Right atrium auricular region (tissue), 2 donors: ENCODE measurements at places on chromosomes 6 and 20. TPM values are rescaled to one million over a fixed set of nuclear protein-coding genes. Genes with fewer than 3 reads are reported as not detected.

EYA2 gene
- 0.30 TPM for total RNA-seq

MCCD1 gene
- not detected for total RNA-seq

DZANK1 gene
- 0.41 TPM for total RNA-seq

SLC35F1 gene
- 1.1 TPM for total RNA-seq

NRSN1 gene
- not detected for total RNA-seq

KCNK16 gene
- not detected for total RNA-seq

NKAIN4 gene
- total RNA-seq = not detected
